Mammary epithelial cell (primary cell): ENCODE measurements at places on chromosomes 4 and X.

GRCh38 chr4:123170843-123171242 is 225.8 kb upstream of the SPRY1 start:
- DNase-seq: peak; percentile 28

DNA sequence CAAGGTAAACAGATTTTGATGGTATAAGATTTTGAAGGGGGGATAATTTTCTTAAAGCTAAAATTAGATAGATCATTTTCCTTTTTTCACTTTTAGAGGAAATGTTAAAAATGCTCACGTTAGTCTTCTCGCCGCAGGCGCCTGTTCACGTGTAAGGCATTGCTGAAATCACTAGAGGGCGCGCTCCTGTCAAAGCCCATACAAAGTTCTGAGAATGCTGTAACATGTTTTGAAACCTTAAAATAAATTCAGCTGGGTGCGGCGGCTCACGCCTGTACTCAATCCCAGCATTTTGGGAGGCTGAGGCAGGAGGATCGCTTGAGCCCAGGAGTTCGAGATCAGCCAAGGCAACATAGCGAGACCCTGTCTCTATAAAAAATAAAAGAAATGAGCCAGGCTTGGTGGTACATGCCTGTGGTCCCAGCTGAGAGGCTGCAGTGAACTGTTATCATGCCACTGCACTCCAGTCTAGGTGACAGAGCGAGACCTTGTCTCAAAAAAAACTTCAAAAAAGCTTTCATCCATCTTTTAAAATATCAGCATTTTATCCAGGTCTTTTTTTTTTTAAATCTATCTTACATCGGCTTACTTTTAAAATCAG is 138.0 kb downstream of the RBMX2 start:
- peak; percentile 23 for DNase-seq

GRCh38 chrX:44954562-44954961 is 81.6 kb downstream of the KDM6A start:
- DNase-seq: no peak

GRCh38 chr4:97235521-97235920 is 907.8 kb downstream of the STPG2 start:
- DNase-seq: no peak

GRCh38 chr4:183821076-183821853 is 83.8 kb upstream of the STOX2 start:
- DNase-seq: no peak

DNA sequence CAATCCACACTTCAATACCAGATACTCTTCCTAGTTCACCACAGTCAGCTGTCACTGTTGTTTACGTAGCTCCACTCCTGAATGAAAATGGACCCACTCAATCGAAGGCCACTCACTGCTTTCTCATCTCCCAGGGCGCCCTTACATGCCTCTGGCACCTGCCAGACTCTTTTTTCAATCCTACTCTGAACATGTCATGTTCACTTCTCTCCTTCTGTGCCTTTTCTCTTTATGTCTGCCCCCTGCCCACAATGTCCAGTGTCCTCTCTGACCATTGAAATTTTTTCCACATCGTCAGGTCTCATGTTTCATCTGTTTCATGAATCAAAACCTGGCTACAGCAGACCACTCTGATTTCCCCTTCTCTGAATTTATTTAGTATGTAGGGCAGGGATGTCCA is 1.3 kb upstream of the MGAT4D start:
- DNase-seq: no peak

- DNase-seq: no peak
Measured at GRCh38 chr4:84167093-84167492, 332.0 kb downstream of the NKX6-1 start.

GRCh38 chrX:102345916-102346315 is 93.9 kb downstream of the NXF2B start:
- peak; percentile 18 for DNase-seq

DNA sequence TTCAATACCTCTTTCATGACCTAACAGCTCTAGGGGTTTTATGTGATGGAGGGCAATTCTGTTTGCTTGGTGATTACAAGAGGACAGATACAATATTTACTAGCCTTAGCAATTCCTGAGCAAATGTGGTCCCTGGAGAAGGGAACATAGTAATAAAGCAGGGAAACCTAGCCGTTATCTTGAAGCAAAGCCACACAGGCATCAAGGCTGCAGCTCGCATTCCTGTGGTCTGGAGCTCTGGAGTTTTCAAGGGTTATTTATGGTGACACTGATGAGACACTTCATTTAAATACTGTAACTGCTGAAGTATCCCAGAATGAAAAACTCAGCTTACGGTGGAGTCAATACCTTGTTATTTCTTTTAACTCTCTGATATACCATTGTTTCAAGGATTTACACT is 66.8 kb downstream of the AFF2 start:
- peak; percentile 5 for DNase-seq

DNA sequence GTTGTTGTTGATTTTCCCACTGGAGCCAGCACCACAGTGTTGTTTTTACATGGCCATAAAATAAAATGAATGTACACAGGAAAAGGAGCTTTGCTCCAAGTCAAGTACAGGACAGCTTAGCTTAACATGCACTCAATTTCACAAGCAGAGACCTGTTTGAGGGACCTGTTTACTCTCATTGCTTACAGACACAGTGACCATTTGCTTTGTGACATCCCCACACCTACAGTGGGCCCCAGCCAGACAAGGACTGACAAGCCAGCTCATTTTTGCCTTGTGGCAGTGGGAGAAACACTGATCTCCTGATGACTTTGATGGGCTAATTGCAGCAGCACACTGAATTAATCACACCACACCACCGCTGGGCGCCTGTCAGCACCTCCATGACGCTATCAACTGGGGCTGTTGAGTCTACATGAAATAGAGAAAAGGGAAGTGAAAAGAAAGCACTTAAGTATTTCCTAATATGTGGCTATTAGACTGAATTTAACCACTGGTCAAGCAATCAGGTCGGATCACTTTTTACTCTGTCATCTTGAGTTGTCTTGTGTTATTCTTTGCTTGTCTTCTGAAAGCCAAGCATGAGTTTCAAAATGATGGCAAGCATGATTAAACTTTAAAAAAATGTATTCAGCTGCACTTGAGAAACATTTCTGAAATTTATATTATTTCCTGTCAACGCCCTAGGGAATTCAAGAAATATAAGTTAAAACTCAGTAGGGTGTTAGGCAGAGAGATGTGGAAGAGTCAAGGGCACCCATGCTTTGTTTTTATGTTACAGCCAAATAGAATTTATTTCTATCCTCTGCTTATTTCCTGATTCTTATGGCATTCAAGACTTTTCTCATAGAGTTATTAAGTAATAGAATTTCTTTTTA is 557.7 kb downstream of the RAB28 start:
- DNase-seq: no peak

GRCh38 chr4:175805846-175806245 is 6.2 kb downstream of the GPM6A start:
- no peak for DNase-seq

DNA sequence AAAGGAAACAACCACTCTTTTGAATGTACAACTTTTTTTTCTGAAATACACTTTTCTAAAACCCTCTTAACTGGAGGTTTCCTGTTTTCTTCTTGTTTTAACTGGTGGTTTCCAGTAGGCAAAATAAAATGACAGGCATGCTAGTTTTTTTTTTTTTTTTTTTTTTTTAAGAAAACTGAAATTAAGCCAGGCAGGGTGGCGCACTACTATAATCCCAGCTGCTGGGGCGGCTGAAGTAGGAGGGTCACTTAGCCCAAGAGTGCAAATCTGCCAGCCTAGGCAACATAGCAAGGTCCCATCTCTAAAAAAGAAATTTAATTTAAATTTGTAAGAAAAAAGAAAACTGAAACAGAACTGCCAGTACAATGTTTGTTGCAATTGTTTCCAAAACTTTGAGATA is 44.0 kb downstream of the TMEM144 start:
- DNase-seq: no peak

DNA sequence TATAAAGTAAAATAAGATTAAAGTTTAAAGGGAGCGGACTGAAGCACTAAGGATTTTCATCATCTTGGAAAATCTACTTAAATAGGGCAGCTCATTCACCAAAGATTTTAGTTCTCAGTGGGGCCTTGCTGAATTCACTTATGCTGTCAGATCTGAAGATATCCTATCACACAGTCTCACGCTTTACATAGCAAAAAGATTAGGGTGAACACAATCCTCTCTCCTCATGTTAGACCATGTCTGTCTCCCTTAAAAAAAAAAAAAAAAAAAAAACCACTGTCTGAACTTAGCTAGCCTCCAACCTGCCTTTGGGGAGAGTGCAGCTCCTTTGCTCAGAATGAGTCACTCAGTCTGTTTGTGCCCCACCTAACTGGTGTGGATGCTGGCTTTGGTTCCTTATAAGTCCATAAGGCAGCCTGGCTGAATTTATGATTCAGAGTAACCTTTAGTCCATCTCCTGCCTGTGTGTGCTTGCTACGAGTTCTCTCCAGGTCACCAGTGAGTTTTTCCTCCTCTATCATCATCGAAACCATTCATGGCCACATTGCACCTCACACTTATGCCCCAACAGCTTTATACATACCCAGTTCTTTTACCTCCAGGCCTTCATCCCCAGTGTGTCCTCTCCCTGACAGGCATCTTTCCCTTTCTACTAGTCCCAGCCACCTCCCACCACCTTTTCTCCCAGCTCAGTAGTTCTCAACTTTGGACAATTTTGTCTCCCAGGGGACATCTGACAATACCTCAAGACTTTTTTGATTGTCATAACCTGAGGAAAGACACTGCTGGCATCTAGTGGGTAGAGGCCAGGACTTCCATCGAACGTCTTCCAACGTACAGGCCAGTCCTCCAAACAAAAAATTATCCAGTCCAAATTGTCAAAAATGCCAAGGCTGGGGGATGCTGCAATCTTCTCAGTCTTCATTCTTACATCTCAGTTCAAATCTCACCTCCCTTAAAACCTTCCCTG is 220.7 kb upstream of the EMCN start:
- peak; percentile 97 for DNase-seq

GRCh38 chr4:163165217-163166017 is 1.3 kb downstream of the NAF1 start:
- DNase-seq: peak; percentile 27

GRCh38 chr4:163382178-163382869 is 38.6 kb downstream of the NPY5R start:
- DNase-seq: no peak

- peak; percentile 64 for DNase-seq
Measured at GRCh38 chrX:44152852-44153251, 179.7 kb upstream of the NDP start.

- no peak for DNase-seq
Measured at GRCh38 chrX:118974088-118974907, at the start of gene LONRF3. Gene LONRF3, plus strand, starts transcription at chrX:118974618. Its CDS starts 163 bp downstream, at chrX:118974781.

GRCh38 chr4:72791054-72791453 is 222.0 kb upstream of the ADAMTS3 start:
- DNase-seq: no peak

GRCh38 chr4:47721892-47722575 is 115.8 kb downstream of the CORIN start:
- no peak for DNase-seq

DNA sequence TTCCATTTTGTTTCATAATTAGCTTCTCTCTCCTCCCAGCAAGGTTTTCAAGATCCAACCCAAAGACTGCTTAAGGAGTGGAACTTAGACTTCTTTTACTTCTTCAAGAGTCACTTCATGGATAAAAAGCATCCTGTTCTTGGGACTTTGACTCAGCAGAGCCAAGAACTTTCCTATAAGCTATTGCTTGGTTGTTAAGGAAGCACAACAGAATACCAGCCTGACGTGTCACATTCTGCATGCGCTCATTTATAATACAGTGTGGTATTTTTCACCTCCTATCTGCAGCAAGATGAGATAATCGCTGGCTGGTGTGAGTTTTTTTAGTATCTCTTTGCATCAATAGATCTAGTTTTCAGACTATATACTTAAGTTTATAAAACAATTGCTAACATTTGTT is 152.1 kb downstream of the PALLD start:
- peak; percentile 81 for DNase-seq

GRCh38 chrX:14697451-14697850 is 168.1 kb downstream of the GLRA2 start:
- peak; percentile 21 for DNase-seq

GRCh38 chrX:102840871-102841705 is 96.0 kb upstream of the RAB40AL start:
- DNase-seq: peak; percentile 26

DNA sequence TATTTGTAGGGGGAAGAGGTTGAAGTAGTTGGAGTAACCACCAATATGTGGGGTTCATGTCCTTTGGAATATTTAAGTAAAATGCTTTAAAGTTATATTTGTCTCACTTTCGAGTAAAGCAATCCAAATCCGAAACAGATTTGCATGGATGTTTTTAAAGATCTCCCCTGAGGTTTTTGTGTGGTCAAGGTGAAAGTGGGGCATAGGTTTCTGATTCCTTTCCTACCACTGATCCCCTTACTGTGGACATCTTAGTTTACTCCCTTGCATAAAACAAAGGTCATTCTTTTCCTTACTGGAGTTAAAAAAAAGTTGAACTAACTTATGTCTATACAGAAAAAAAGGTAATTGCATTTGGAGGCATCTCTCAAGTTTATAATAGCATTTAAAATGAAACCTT is 71.9 kb upstream of the PHOX2B start:
- no peak for DNase-seq

- no peak for DNase-seq
Measured at GRCh38 chr4:2570551-2571222, 34.2 kb downstream of the FAM193A start.

DNA sequence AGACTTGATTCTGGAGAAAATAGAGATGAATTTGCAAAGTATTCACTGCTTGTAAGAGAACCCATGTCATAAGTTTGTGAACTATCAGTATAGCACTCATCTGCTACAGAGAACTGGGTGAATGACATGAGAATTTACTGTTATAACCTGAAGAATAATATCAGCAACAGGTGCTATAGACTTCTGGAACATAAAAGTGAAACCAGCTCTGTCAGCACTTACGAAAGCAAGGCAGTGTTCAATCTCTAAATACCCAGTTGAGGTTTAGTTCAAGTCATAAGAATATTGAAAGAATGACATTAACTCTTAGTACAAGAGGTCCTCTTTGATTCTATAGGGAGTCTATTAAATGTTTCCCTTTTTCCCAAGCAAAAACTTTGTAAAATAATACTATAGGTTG is 232.9 kb upstream of the ANKRD50 start:
- no peak for DNase-seq

GRCh38 chrX:144681501-144681900 is 565.8 kb upstream of the SPANXN1 start:
- peak; percentile 69 for DNase-seq

- no peak for DNase-seq
Measured at GRCh38 chr4:162408309-162408708, 244.5 kb upstream of the FSTL5 start.

DNA sequence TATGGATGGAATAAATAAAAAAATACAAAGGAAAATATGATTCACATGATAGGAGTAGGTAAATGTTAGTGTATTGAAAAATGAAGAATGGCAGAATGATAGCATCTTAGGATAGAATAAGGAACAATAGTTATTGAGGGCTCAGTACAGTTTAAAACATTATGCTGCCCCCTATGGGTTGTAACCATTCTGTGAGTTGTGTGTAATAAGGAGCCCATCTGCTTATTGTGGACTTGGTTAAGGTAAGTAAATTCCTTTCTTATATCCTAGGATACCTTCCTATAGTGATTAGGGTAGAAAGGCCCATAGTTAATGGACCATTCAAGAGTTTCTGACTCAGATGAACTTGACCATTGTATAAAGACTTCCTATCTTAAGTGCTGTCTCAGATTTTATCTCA is 195.8 kb downstream of the PDHA2 start:
- peak; percentile 39 for DNase-seq

- DNase-seq: peak; percentile 49
Measured at GRCh38 chrX:74293343-74293946, 10.5 kb upstream of the ZCCHC13 start.
